IMR-90 (cell line): ENCODE measurements at places on chromosomes 7 and 10. TPM values are rescaled to one million over a fixed set of nuclear protein-coding genes. Genes with fewer than 3 reads are reported as not detected.

DNA sequence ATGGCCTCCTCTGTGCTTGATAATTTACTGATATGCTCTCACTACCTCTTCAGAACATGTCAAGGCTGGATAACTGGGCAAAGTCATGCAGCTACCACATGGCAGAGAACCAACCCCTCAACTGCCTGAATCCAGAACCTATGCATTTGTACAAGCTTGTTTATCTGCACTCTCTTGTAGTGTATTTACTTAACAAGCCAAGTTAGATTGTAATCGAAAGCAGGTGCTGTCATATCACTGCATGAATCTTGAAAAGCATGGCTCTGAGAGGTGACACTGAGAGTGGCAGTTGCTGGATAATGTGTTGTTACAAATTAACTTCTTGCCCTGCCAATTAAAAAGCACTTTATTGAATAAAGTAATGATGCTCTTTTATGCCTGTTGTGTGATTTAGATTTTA lies 588.6 kb downstream of the NRG3 start:
- H3K27ac ChIP-seq = no peak overlapping the region
- H3K36me3 ChIP-seq = no peaks in the 10 kb centered on the region
- no peaks in the 10 kb centered on the region for H3K4me1 ChIP-seq
- no peak overlapping the region for H3K4me3 ChIP-seq
- DNase-seq = no peak
- no peaks in the 10 kb centered on the region for H3K27me3 ChIP-seq

GRCh38 chr7:140126435-140127034 lies 50.2 kb downstream of the KDM7A start:
- no peaks in the 10 kb centered on the region for H3K27me3 ChIP-seq
- peaks cover 7% of the 10 kb centered on the region for H3K36me3 ChIP-seq
- no peak overlapping the region for H3K27ac ChIP-seq
- no peaks in the 10 kb centered on the region for H3K4me1 ChIP-seq

- H3K27me3 ChIP-seq = no peaks in the 10 kb centered on the region
- DNase-seq = no peak
- H3K27ac ChIP-seq = no peak overlapping the region
- H3K36me3 ChIP-seq = peaks cover 41% of the 10 kb centered on the region
- H3K4me1 ChIP-seq = no peaks in the 10 kb centered on the region
These were observed 6.5 kb upstream of the AP5Z1 start for GRCh38 chr7:4768597-4769569.

DNA sequence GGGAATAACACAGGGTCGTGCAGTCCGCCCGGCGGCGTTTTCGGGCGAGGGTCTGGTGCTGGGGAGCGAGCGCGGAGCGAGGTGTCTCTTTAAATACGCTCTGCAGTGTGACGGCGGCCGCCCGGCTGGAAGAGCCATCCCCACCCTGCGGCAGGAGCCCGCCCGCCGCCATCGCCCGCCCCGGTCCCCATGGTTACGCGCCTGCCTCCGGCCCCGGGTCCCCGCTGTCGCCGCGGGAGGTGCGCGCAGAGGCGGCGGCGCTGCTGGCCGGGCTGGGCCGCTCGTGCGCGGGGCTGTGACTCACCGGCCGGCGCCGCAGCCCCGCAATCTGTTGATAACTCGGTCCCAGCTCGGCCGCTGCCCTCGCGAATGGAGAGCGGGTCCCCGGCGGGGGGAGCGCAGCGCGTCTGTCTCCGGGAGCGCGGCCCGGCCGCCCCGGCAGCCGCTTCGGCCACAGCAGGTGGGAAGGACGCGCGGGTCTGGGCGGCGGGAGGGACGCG lies at the start of gene ADGRA1:
Gene ADGRA1 (plus strand): TSS at position 246 of the 500 bp plus-strand sequence. CDS start 986 bp downstream, outside the sequence.
- H3K27ac ChIP-seq = no peak within 1 kb of the TSS
- DNase-seq = no peak
- H3K4me1 ChIP-seq = no peaks in the 10 kb centered on the region
- H3K4me3 ChIP-seq = no peak within 1 kb of the TSS

DNA sequence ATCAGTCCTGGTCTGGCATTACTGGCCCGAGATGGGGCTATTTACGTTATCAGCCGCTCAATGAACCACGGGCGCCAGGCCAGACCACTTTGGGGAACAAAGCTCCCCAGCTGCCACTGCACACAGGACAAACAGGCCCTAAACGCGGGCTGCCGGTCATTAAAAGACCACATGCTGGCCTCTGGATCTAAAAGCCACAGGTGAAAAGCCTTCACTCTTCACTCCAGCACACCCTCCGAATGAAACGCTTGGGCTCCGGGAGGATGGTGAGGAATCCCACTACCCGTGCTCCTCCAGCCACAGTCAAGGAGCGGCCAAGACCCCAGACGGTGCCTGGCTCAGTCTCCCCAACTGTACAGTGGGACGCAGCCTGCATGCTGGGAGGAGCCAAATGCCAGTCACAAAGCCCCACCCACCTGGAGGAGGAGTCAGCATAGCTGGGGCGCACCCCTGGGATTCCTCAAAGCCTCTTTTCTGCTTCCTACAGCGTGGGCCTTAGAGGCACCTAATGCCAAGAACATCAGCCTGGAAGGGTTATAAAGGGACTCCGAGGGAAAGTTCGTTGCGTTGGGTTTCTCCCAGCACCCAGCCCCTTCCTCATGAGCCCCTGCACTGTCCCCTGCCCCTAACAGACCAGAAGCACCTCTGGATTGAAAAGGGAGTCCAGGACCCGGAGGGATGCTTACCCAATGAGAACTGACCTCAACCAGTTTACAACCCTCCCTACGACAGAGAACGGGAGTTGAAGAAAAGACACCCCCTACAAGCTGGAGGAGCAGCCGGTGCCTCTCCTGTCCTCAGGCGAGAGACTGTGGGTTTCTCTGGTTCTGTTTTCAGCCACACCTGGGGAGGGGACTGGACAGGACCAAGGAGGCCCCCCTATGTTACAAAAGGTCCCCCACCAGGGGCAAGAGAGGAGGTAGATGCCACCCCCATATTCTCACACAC lies 4.7 kb downstream of the PDGFA start:
- H3K27ac ChIP-seq = no peak overlapping the region
- 0 out of 2 replicates have a peak, but pooled peaks cover 1% of the 10 kb centered on the region for H3K36me3 ChIP-seq
- no peak for DNase-seq
- H3K4me3 ChIP-seq = no peak overlapping the region

- no peaks in the 10 kb centered on the region for H3K4me1 ChIP-seq
- no peaks in the 10 kb centered on the region for H3K36me3 ChIP-seq
- H3K27me3 ChIP-seq = no peaks in the 10 kb centered on the region
- H3K4me3 ChIP-seq = no peak overlapping the region
- no peak overlapping the region for H3K27ac ChIP-seq
- no peak for DNase-seq
These were observed 193.4 kb upstream of the PDE1C start for GRCh38 chr7:32263611-32264010.

- peak; percentile 43 for DNase-seq
- no peak overlapping the region for H3K27ac ChIP-seq
- H3K4me1 ChIP-seq = peaks cover 5% of the 10 kb centered on the region; the same call in 1 of the 2 replicates
- no peak overlapping the region for H3K4me3 ChIP-seq
These were observed 105.4 kb upstream of the LAMB4 start for GRCh38 chr7:108235451-108236061.

- no peaks in the 10 kb centered on the region for H3K27me3 ChIP-seq
- H3K4me1 ChIP-seq = no peaks in the 10 kb centered on the region
- no peak overlapping the region for H3K27ac ChIP-seq
These were observed 23.7 kb downstream of the PTEN start for GRCh38 chr10:87887146-87887545.

DNA sequence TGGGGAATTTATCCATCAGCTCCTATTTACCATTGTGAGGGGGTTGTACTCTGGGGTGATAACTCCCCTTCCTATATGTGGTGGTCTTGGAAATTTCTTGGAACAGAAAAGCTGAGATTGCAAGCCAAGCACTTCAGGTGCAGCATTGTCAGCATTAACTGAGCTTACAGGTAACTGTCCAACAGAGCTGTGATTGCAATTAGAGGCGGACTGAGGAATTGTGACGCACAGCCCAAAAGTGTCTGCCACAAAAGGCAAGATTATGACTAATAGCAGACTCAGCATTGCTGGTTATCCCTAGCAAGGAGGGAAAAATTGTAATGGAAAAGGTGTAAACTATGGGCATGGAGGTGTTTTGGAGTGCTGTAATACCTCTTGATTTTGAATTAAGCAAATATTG lies 126.1 kb upstream of the AGR3 start:
- DNase-seq = no peak
- no peaks in the 10 kb centered on the region for H3K27me3 ChIP-seq
- no peak overlapping the region for H3K4me3 ChIP-seq
- H3K4me1 ChIP-seq = no peaks in the 10 kb centered on the region
- no peaks in the 10 kb centered on the region for H3K36me3 ChIP-seq

DNA sequence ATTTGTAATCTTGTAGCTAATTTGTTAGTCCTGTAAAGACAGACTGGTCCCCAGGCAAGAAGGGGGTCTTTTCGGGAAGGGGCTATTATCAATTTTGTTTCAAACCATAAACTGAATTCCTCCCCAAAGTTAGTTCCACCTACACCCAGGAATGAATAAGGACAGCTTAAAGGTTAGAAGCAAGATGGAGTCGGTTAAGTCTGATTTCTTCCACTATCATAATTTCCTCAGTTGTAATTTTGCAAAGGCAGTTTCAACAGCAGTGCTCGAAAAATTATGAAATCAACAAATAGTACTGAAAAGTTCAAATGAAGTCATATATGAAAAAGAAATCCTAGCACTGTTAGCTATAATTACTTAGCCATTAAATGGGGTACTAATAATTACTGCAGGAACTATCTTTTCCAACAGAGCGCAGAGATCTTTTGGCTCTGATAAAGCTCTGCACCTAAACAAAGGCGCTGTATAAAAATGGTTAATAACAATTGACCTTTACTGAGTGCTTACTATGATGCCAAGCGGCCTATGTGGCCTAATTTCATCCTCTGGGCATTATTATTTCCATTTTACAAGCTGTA lies 756 bp upstream of the SEC24C start:
- H3K36me3 ChIP-seq = peaks cover 9% of the 10 kb centered on the region
- peak overlapping the region; percentile 86 for H3K4me3 ChIP-seq
- peak overlapping the region; percentile 95 for H3K27ac ChIP-seq
- peaks cover 2% of the 10 kb centered on the region; the same call in 1 of the 2 replicates for H3K4me1 ChIP-seq
- DNase-seq = no peak

NET1 gene
- polyA plus RNA-seq = 20.0 and 28.2 TPM in 2 replicates

DNA sequence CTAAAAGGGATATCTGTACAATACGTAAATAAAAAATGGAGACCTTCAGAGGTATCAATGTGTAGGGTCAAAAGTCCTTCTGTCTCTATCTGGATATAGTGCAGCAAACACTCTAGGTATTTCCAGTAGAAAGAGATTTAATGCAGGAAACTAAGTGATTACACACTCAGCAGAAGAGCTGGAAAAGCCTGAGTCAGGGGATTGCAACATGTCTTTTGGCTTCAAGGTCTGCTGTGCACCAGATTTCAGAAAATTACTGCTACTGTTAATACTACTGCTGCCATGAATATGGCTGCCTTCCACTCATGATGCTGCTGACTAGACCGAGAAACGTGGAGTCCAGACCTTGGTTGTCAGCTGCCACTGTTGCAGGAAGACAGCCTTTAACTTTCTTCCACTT lies 94.9 kb upstream of the DLX6 start:
- DNase-seq = no peak
- no peaks in the 10 kb centered on the region for H3K4me1 ChIP-seq
- H3K27ac ChIP-seq = no peak overlapping the region
- H3K27me3 ChIP-seq = no peaks in the 10 kb centered on the region
- no peak overlapping the region for H3K4me3 ChIP-seq

- H3K36me3 ChIP-seq = no peaks in the 10 kb centered on the region
- peaks cover 14% of the 10 kb centered on the region for H3K27me3 ChIP-seq
- no peak overlapping the region for H3K4me3 ChIP-seq
- H3K4me1 ChIP-seq = no peaks in the 10 kb centered on the region
- no peak for DNase-seq
- no peak overlapping the region for H3K27ac ChIP-seq
These were observed 17.6 kb upstream of the CTBP2 start for GRCh38 chr10:125177641-125178640.
